GM12891 (cell line): ENCODE measurements at places on chromosomes 16 and 17.

GRCh38 chr17:73419881-73420280 is 108.1 kb upstream of the CDC42EP4 start:
- no peak for DNase-seq

GRCh38 chr16:35724551-35724950 is 2265.1 kb downstream of the TP53TG3F start:
- no peak for DNase-seq

- DNase-seq, result no peak
Observed at GRCh38 chr17:75895370-75896155, 1.2 kb downstream of the TRIM65 start.

- DNase-seq, result no peak
Observed at GRCh38 chr16:5349670-5350517, 252.3 kb upstream of the EEF2KMT start.

DNA sequence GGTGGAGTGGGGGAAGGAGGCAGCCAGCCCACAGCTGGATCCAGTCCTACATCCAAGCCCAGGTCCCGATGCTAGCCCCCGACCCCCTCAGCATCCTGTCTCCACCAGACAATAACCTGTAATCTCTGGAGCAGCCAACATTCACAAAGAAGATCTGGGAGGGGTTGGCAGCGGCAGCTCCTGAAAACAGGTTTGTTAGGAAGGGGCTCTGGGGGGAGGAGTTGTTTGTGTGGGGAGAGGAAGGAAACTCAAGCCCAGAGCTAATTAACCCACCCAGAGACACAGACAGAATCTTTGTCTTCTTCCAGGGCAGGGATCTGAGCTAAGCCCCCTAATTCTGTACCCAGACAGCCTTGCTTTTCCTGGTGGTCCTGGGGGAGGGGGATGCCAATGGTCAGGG is 4.6 kb upstream of the C17orf113 start:
- no peak for DNase-seq

- DNase-seq, result no peak
Observed at GRCh38 chr17:62921817-62922216, 44.2 kb upstream of the TANC2 start.

DNA sequence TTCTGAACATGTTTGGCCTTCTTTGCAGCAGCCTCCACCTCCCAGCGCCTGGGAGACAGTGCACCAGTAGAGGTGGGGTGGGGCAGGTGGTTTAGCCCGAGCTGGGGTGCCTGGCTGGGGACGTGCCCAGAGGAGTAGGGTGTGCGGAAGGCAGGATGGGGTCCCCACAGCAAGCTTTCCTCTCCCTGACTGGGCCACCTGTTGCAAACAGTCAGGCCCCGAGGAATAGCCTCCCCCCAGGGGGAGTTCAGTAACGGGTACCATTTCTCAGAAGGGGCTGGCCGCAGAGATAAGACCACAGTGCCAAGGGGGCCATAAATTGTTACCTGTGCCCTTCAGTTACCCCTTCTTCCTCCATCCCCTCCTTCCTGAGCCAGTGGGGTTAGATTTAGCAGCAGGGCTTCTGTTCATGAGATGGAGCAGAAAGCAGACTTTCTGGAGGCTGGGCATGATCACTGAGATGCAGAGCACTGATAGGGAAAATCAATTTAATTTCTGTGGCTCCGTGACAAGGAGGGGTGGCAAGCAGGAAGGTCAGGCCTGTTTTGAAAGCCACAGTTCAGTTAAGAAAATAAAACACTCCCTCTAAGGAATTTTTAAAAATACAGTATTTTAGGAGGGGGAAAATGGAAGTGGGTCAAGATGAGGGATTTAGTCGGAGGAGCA is 181.9 kb downstream of the MSI2 start:
- DNase-seq, result no peak

- no peak for DNase-seq
Observed at GRCh38 chr17:5467416-5467815, 1.4 kb downstream of the DHX33 start.

DNA sequence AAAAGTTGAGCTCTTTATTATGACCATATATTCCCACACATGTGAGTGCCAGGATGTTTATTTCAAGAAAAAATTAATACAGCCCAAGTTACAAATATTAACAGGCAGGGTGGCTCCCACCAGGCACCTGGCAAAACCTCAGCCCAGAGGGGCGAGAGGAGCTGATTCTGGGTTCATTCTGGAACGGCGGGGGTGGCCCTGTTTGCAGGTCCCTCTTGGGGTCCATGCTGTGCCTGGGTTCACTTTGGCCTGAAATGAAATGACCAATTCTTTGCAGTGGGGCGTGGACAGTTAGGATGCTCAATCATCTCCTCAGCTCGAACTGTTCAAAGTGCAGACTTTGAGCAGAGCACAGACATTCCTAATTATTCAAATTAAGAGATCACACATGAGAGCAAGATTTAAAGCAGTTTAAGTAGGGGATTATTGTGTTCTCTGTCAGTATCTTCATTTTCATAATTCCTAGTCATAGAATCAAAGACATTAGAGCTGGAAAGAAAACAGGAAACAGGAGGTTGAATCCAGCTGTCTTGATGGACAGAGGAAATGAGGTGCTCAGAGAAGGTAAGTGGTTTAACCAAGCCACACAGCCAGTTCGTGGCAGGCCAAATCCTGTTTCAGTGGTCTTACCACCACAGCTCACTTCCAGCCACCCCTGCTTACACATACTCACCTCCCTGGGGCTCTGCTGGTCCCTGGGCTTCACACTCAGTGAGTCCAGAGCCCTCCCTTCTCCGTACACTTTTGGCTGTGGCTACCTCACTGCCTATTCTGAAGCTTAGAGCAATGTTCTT is 363.9 kb upstream of the TNRC6C start:
- no peak for DNase-seq

- DNase-seq, result no peak
Observed at GRCh38 chr16:3147046-3147756, 12.4 kb downstream of the ZNF213 start.

- no peak for DNase-seq
Observed at GRCh38 chr16:3591436-3591803, 14.2 kb upstream of the NLRC3 start.

GRCh38 chr17:40179923-40180659 is 2.8 kb downstream of the RAPGEFL1 start:
- DNase-seq, result no peak

DNA sequence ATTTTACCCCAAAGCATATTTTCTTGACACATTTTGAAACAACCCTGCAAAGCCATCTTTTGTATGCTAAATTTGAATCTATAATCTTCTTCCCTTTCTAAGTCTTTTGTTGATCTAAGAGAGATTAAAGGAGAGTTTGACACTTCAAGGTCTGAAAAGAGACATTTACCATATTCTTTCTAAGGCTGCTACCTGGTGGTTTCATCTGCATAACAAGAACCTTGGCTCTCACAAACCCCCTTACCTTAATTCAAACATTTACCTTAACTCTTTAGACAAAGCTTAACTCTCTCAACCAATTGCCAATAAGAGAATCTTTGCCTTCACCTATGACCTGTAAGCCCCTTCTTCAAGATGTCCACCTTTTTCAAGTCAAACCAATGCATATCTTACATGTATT is 1143.6 kb downstream of the CDH11 start:
- DNase-seq, result no peak

DNA sequence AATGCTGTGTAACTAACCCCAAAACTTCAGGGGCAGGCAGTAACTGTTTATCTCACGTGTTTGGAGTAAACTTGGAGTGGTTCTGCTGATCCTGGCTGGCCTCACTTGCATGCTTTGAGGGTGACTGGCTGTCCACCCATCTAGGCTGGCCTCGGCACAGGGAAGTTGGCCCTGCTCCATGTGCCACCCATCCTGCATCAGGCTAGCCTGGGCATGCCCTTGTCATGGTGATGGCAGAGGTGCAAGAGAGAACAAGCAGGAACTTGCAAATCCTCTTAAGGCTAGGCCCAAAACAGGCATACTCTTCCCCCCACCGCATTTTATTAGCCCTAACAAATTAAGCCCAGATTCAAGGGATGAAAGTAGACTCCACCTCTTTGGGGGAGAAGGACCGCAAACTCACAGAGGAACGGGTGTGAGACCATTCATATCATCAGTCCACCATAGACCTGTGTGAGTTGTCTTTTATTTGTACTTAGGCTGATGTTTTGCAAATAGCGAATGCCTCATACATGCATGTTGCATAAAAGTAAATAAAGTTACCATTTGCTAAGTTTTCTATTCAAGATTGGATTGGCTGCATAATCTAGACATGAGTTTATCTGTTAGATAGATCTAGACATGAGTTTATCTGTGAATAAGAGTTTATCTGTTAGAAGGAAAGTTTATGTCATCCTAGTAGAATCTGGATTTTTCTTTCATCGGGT is 221.0 kb downstream of the CCDC182 start:
- DNase-seq, result no peak
